ENCODE measurements at places on chromosomes 1 and 21. TPM values are rescaled to one million over a fixed set of nuclear protein-coding genes. Genes with fewer than 3 reads are reported as not detected.

DNA sequence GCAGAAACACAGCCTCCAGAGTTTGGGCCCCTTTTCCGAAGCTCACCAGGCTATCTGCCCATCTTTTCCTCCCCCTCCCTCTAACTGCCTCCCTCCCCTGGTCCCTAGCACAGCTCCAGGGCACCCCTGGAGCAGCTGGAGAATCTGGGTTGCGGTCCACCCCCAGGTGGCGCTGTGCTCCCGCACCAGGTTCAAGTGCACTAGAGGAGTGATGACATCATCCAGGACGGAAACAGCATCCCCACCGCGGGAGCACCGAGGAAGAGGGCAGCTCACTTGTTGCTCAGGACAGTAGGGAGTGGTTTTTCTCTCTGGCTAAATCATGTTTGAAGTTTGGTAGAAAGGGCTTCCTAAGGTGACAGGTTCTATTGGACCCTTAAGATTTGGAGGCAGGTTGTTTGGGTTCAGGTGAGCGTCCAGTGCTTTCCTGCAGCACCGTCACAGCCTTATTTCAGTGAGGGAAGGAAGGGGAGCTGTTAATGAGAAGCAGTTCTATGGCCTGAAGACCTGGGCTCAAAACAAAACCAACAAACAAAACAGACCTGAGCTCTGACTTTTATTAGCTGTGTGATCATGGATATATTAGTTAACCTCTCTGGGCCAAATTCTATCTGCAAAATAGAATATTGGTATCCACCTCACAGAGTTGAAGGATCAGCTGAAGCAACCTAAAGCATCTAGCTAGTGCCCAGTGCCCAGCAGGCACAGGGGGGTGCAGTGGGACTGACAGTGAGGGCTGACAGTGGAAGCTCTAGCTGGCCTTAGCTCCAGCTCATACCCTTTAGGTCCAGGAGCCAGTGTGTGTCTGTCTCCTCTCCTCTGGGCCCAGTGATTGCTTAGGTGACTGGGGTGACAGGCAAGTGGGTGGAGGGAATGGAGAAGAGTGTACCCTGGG is 7.5 kb downstream of the SHISA4 start:
- H3K27me3 ChIP-seq, result peaks cover 13% of the 10 kb centered on the region
- peaks cover 5% of the 10 kb centered on the region for H3K4me1 ChIP-seq
- peak; percentile 87 for DNase-seq
- H3K4me3 ChIP-seq, result peak overlapping the region; percentile 36
- no peaks in the 10 kb centered on the region for H3K36me3 ChIP-seq

- no peak for DNase-seq
- no peak overlapping the region for H3K4me3 ChIP-seq
- H3K4me1 ChIP-seq, result no peaks in the 10 kb centered on the region
- H3K27ac ChIP-seq, result no peak overlapping the region
Observed at GRCh38 chr1:88221411-88221810, 462.7 kb upstream of the PKN2 start.

DNA sequence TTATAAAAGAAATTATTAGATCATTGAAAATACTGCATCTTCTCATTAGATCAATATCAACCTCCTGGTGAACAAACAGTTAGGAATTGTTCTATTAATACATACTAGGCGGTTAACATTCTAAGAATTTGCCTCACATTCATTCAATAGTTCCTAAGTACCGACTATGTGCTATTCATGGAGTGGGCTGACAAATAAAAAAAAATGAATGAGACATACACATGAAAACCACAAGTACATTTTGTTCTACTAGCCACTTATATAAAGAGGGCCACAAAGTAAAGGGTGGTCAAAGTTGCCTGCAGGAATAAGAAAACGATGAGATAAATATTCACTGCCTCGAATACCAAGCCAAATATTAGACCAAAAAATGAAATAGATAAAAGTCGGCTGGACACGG is 294.4 kb downstream of the SDCCAG8 start:
- H3K4me1 ChIP-seq, result peaks cover 8% of the 10 kb centered on the region
- no peak overlapping the region for H3K27ac ChIP-seq
- no peaks in the 10 kb centered on the region for H3K27me3 ChIP-seq
- DNase-seq, result no peak
- peaks cover 9% of the 10 kb centered on the region for H3K36me3 ChIP-seq

DNA sequence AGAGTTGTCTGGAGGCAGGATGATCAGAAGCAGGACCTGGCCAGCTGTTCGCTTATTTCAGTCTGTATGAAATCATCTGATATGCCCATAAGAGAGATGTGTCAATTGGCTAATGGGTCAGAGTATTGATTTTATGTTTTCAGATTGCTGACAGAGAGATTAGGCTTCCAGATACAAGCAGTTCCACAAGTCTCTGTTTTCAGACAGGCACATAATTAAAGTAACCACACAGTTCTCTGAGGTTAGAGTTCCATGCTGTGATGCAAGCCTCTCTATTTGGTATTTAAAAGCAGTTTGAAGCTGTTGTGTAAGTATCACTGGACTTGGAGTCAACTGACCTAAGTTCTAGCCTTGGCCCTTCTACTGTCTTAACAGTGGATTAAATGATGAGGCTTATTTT is 50.1 kb downstream of the ATF6 start:
- peaks cover 15% of the 10 kb centered on the region for H3K36me3 ChIP-seq
- peaks cover 6% of the 10 kb centered on the region for H3K4me1 ChIP-seq
- H3K27ac ChIP-seq, result no peak overlapping the region
- DNase-seq, result no peak
- no peak overlapping the region for H3K4me3 ChIP-seq

GRCh38 chr1:194968916-194969315 is 1639.3 kb downstream of the KCNT2 start:
- no peak for DNase-seq
- peaks cover 4% of the 10 kb centered on the region for H3K36me3 ChIP-seq
- no peaks in the 10 kb centered on the region for H3K4me1 ChIP-seq
- no peaks in the 10 kb centered on the region for H3K27me3 ChIP-seq
- H3K27ac ChIP-seq, result no peak overlapping the region

DPT gene
- total RNA-seq, result not detected

DNA sequence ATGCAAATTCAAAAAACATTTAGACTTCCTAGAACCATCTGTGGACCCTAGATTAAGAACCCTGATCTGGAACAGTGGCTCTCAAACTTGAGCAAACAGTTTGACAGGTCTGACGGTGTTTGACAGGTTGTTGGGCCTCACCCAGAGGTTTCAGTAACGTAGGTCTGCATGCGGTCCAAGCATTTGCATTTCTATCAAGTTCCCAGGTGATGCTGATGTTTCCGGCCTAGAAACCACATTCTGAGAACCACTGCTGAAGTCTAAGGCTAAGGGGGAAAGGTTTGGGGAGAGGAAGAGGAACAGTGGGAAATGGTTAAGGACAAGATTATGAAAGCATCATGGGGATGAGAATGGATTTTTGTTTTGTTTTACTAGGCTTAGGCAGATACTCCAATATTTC is 48.6 kb downstream of the MDM4 start:
- no peak for DNase-seq
- no peaks in the 10 kb centered on the region for H3K27me3 ChIP-seq
- H3K36me3 ChIP-seq, result peaks cover 12% of the 10 kb centered on the region
- H3K4me3 ChIP-seq, result peak overlapping the region; percentile 1
- H3K27ac ChIP-seq, result no peak overlapping the region

DNA sequence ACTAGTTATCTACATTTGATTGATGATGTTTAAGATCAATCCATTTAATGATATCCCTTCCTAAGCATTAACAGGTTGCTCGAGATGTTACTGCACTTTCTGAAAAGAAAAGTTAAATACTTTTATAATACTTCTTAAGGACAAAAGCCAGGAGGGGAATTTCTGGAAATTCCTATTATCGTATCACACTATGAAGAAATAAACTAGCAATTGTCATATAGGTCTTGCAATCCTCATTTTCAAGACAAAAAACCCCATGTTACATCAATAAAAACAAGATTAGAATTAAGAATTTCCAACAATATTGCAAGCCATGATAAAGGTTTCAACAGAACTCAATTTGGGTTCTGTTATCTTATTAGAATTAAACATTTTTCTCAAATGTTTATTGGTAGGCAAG is 47.2 kb downstream of the HNRNPR start:
- peaks cover 8% of the 10 kb centered on the region for H3K36me3 ChIP-seq
- no peak for DNase-seq
- no peaks in the 10 kb centered on the region for H3K27me3 ChIP-seq
- no peak overlapping the region for H3K4me3 ChIP-seq
- H3K4me1 ChIP-seq, result no peaks in the 10 kb centered on the region

DNA sequence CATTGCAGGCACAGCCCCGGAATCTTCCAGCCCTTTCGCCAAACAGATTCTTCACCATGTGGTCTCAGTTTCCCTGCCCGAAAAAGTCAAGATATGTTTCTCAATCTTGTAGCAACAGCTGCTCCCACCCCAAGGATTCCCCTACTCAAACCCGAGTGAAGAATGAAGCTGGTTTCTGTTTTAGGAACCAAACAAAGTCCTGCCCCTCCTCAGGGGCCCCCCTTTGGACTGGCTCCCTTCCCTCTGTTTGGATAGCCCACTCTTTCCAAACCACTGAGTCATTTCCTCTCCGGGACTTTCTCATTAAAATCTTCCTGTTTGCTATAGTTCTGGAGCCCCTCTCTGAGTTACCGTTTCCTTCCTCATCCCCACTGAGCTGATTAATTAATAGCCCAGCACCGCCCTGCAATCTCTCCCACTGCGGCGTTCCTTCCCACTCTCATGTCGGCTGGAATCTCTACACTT is 100.9 kb downstream of the TSEN15 start:
- H3K36me3 ChIP-seq, result peaks cover 12% of the 10 kb centered on the region
- H3K27ac ChIP-seq, result peak overlapping the region; percentile 74
- DNase-seq, result no peak
- peaks cover 33% of the 10 kb centered on the region for H3K4me1 ChIP-seq
- H3K4me3 ChIP-seq, result peak overlapping the region; percentile 92
- peaks cover 32% of the 10 kb centered on the region for H3K27me3 ChIP-seq

CFAP141 gene
- total RNA-seq, result not detected

DNA sequence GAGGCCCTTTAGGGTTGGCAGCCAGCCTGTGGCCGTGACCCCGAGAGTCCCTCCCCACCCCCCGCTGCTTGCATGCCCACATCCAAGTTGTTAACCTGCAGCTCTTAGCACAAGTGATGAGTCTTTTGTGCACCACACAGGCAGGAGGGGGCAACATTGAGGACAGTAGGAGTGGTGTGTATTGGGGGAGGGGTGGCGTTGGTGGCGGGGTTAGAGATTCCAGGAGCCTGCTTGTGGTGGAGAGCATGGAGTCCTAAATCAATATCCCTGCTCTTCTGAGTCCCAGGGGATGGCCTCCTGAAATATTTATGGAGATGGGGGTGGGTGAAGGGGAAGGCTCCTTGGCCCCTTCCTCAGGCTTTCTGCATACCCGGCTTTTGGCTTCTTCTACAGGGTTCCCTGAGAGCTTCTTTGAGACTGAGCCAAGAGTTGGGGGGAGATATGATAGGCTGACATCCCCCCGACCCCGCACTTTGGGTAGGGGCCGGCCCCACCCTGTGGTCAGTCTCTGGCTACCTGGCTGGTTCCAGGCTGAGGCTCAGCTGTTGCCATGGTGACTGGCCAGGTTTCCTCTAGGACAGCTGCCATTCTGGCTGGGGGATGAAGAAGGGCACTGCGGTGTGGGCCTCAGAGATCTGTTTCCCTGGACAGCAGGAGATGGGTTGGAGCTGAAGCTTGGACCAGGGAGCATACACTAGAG is 5.0 kb downstream of the CHRNB2 start:
- H3K36me3 ChIP-seq, result no peaks in the 10 kb centered on the region
- peaks cover 8% of the 10 kb centered on the region for H3K4me1 ChIP-seq
- no peak for DNase-seq
- H3K27ac ChIP-seq, result no peak overlapping the region
- H3K27me3 ChIP-seq, result peaks cover 6% of the 10 kb centered on the region
- no peak overlapping the region for H3K4me3 ChIP-seq

GRCh38 chr1:29900712-29901111 is 664.4 kb downstream of the PTPRU start:
- no peak overlapping the region for H3K27ac ChIP-seq
- no peaks in the 10 kb centered on the region for H3K4me1 ChIP-seq
- DNase-seq, result no peak
- no peaks in the 10 kb centered on the region for H3K36me3 ChIP-seq

GRCh38 chr21:33938381-33938780 is 22.8 kb upstream of the ATP5PO start:
- H3K4me3 ChIP-seq, result peak overlapping the region; percentile 62
- peak overlapping the region; percentile 92 for H3K27ac ChIP-seq
- peaks cover 14% of the 10 kb centered on the region for H3K4me1 ChIP-seq
- DNase-seq, result no peak
- no peaks in the 10 kb centered on the region for H3K36me3 ChIP-seq

DNA sequence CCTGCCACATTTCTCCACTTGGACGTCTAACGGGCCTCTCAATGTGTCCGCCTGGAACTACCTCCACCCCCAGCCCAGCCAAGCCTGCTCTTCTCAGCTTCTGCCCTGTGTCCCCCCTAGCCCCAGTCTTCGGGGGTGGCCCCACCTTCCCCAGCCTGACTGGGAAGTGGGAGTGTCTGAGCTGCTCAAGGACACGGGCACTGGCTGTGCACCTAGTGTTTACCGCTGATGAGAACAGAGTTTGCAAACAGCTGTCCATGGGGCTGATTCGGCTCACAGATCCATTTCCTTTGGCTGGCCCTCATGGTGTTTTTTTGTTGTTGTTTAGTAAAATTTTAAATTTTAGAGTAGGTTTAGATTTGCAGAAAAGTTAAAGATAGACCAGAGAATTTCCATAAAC is 121.1 kb downstream of the PTPRU start:
- no peak overlapping the region for H3K27ac ChIP-seq
- H3K4me1 ChIP-seq, result no peaks in the 10 kb centered on the region
- peaks cover 43% of the 10 kb centered on the region for H3K27me3 ChIP-seq
- no peaks in the 10 kb centered on the region for H3K36me3 ChIP-seq
- DNase-seq, result no peak

GRCh38 chr21:29265690-29266479 is 32.8 kb upstream of the BACH1 start:
- peaks cover 12% of the 10 kb centered on the region for H3K27me3 ChIP-seq
- no peaks in the 10 kb centered on the region for H3K36me3 ChIP-seq

- H3K4me3 ChIP-seq, result no peak overlapping the region
- H3K36me3 ChIP-seq, result no peaks in the 10 kb centered on the region
- H3K27ac ChIP-seq, result no peak overlapping the region
- H3K4me1 ChIP-seq, result no peaks in the 10 kb centered on the region
- DNase-seq, result peak; percentile 34
Observed at GRCh38 chr1:230335861-230336522, 90.1 kb downstream of the PGBD5 start.

STIL gene
- 17.6 TPM for total RNA-seq

TNFAIP8L2 gene
- total RNA-seq, result 10.2 TPM

SPATA21 gene
- total RNA-seq, result not detected

Measured in natural killer cell treated with Interleukin-12 subunit alpha and Interleukin-12 subunit beta and Interleukin-15 and Interleukin-18, amount 100 ng/mL, for 72 hours (primary cell).